Epithelial cell of proximal tubule (primary cell): ENCODE measurements at places on chromosomes 12 and 14. TPM values are rescaled to one million over a fixed set of nuclear protein-coding genes. Genes with fewer than 3 reads are reported as not detected.

- peak; percentile 93 for DNase-seq
Measured at GRCh38 chr12:15979096-15980092, 68.3 kb downstream of the DERA start.

- DNase-seq, result no peak
Measured at GRCh38 chr14:34214961-34215360, 247.1 kb downstream of the SPTSSA start.

GRCh38 chr14:36942522-36943245, 229.7 kb downstream of the SLC25A21 start:
- no peak for DNase-seq

- no peak for DNase-seq
Measured at GRCh38 chr12:3186546-3187215, 109.5 kb downstream of the TSPAN9 start.

GRCh38 chr14:75380656-75381055, 47.2 kb upstream of the JDP2 start:
- no peak for DNase-seq

GRCh38 chr14:65251213-65251612, 148.9 kb upstream of the MAX start:
- no peak for DNase-seq

DNA sequence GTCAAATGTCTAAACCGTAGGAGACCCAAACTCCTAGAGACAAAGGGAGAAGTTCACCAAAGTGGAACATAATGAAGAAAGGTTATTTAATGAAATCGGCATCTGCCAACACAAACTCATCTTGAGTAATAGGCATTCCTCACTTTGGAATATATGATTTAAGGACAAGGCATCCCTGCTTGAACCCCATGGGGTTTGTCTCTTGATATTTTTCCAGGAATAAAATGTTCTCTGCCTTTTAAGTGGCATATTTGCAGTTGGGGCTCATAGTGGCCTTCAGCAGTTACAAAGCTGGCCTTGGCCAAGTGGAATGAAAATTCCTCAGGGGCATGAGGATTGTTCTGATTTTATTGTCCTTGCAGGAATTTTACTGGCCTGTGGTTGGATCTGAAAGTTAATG, 7.1 kb downstream of the POP5 start:
- no peak for DNase-seq

DNA sequence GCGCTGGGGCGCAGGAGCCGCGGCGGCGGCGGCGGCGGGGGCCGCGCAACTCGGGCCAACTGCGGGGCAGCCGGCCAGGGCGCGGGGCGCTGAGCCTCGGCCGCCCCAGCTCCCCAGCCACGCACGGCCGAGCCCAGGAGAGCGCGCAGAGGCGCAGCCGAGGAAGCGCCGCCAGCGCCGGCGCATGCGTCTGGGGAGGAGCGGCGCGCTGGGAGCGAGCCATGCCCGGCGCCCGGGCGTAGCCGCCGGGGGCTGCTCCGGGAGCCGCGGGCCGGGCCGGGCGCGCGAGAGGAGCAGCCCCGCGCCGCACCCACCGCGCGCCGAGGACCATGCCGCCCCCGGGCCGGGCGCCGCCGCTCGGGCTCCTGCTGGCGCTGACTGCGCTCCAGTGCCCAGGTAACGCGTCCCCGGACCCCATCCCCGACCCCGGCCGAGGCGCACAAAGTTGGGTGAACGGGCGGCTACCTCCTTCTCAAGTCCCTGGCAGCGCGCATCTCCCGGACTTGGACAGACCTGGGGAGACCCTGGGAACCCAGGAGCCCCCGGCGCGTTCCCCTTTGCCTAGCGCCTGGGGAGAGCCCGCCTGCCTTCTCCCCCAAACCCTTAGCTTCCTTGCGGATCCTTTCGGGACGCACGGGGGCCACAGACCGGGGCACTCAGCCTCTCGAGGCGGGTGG, 121.4 kb downstream of the AACS start:
- no peak for DNase-seq

DNA sequence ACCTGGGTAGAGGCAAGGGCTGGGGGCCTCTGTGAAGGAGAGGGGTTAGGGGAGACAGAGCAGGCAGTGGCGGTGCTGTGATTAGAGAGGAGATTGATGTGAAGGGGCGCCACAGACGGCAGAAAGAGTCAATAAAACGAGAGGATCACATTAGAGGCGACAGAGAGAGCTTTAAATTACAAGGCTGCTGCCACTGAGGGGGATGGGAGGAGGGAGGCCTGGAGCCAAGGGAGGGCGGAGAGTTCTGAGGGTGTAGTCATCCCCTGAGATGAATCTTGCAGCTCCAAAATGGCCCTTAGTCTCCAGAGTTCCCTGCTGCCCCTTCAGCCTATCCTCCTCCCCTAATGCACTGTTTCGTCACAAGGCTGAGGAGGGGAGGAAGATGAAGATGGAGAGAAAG, 12.8 kb downstream of the ZFHX2 start:
- no peak for DNase-seq

- no peak for DNase-seq
Measured at GRCh38 chr12:138898-139534, 72.4 kb downstream of the IQSEC3 start.

- no peak for DNase-seq
Measured at GRCh38 chr12:99130808-99131553, 485.9 kb downstream of the APAF1 start.

DNA sequence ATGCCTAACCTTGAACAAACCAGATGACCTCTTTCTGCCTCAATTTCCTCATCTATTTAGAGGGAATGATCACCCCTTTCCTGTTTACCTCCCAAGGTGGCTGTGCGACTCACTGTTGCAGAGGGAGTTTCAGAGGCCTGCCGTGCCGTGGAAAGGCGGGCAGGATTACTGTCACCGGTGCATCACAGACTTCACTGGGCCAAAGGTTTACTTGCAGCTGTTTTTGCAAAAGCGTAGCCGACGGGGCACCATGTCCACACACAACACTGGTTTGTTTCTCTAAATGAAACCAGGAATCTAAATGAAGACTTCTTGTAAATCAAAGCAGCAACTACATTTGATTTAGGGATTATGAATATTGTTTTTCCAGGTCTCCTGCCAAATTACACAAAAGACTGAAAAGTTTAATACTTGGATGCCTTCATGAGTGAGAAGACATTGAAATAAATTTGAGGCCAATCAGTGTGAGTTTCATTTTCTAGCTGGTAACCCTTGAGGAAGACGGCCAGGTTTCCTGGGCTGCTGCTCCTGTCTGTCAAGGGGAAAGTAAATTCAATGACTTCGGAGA, 696.1 kb upstream of the TMEM132C start:
- no peak for DNase-seq

GRCh38 chr12:21539797-21540196, 13.7 kb downstream of the SPX start:
- no peak for DNase-seq

The MUCL1 gene
- not detected in 2 replicates for total RNA-seq

The PTCSC3 gene
- not detected in 2 replicates for total RNA-seq

The SLC17A8 gene
- total RNA-seq, result not detected in 2 replicates

The KRT6C gene
- not detected in 2 replicates for total RNA-seq

The LAG3 gene
- not detected in 2 replicates for total RNA-seq

The VRTN gene
- not detected in 2 replicates for total RNA-seq

The SETD3 gene
- total RNA-seq, result 44.3 and 48.5 TPM in 2 replicates

The CAPZA3 gene
- not detected in 2 replicates for total RNA-seq
